ENCODE measurements at places on chromosomes 7 and 10.

GRCh38 chr10:62990126-62990525, 143.0 kb upstream of the NRBF2 start:
- DNase-seq = no peak

- DNase-seq = no peak
These were observed 57.2 kb upstream of the TMEM196 start for GRCh38 chr7:19830604-19831003.

DNA sequence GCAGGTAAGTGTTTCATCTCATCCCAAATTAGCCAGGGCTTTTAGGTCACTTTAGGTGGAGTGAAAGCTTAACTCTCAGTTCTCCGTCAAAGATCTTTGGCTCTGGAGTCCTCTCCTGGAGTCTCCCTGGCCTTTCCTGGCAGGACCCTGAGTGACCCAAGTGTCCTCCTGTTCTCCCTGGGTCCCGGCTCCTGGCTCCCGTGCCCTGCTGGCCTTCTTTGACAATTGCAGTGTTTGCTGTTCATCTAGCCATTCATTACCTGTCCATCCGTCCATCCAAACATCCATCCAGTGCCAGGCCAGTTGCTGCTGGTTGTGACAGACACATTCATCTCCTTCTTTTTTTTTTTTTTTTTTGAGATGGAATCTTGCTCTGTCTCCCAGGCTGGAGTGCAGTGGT, 6.2 kb upstream of the TPST1 start:
- no peak for DNase-seq

- no peak for DNase-seq
These were observed 56.2 kb downstream of the EEPD1 start for GRCh38 chr7:36208997-36209813.

- DNase-seq = no peak
These were observed 48.7 kb upstream of the CNTNAP2 start for GRCh38 chr7:146067880-146068279.

GRCh38 chr7:28137463-28137862, 43.1 kb downstream of the JAZF1 start:
- no peak for DNase-seq

DNA sequence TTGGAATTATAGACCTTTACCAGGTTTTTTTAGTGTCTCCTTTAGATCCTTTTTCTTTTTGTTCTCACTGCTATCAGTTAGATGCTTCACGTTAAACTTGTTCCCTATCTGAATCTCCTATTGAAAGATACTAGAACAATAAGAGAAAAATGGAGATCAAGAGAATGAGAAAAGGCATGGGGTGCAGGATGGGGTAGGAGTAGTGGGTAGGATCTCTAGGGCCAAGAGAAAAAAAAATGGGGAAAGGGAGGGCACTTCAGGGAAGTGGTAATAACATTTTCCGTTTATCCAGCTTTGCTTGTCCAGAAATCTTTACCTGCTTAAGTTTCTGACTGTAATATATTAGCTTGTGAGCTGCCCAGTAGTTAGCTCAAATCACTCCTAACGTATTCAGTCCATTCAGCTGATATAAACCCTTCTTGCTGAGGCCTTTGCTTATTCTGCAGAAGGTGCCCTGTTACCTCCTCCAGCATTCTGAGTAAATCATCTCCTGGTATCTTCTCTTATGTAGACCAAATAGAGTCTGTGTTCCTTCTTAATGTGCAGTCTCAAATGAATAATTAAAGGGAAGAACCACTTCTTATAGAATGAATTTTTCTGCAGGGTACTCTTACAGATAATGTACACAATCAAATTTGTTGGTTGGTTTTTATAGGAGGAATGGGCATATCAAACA, 69.7 kb downstream of the ZNRF2 start:
- DNase-seq = no peak

DNA sequence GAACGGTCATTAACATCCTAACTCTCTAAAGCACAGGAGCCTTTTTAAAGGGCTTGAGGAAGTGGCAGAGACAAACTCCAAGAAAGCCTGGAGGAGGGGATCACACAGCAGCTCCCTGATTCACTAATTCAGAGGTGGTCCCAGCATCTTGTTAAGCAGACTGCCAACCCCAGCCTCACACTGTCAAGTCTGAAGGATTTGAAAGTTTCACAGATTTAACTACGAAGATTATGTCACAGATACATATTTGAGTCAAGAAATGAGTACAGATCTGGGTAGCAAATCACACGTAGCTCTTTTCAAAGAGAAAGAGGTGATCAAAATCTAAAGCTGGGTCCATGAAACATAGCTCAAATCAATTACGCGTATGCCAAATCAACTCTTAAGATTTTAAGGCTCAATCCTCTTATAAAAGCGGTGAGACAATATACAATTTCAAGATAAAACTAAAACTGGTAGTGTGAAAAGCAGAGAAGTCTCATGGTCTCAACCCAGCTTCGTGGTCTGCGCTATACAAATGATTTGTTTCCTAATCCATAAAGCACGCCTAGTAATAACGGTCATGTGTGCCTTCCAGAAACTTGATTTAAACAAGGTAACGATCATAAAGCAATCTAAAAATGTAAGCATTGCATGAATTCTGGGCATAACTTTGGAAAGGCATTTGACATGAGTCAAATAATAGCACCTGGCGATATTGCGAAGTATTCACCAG, 229.9 kb upstream of the MKLN1 start:
- no peak for DNase-seq

DNA sequence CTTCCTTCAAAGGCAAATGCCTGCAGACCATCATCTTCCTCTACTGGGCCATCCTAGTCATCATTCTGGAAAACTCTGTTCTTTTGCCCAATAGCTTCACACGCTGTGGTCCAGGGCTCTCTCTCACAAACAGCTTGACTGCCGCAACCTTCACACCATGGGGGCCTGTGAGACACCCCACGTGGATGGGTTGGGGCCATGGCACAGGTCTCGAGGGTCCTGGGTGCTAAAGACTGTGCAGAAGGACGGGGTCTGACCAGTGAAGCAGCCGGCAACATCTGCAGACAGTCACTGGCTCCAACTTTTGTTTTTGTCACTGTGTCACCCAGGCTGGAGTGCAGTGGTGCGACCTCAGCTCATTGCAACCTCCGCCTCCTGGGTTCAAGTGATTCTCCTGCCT, 28.1 kb downstream of the BRI3 start:
- no peak for DNase-seq

DNA sequence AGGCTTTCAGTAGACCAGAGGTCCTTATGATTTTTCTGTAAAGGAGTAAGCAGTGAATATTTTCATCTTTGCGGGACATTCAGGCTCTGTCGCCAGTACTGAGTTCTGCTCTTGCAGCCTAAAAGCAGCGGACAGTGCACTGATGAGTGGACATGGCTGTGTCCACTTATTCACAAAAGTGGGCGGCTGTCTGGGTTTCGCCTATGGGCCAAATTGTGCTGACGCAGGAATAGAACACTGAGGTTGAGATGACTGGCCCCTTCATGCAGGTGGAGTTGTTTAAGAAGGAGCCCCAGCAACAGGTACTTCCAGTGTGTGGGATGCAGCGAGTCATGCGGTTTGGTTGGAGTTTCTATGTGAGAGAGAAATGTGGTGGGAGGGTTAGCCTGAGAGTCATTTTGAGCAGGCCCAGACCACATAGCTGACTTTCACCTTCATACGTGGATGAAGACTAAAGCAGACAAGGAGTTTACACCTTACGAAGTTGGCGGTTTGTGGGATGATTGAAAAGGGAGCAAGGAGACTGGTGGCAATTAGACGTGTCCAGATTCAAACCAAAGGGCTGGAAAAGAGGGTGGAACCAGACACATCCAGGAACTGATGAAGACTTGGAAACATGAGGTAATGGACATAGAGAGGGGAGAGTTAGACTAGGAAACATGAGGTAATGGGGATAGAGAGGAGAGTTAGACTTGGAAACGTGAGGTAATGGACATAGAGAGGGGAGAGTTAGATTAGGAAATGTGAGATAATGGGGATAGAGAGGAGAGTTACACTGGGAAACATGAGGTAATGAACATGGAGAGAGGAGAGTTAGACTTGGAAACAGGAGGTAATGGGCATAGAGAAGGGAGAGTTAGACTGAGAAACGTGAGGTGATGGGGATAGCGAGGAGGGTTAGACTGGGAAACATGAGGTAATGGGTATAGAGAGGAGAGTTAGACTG, 38.2 kb downstream of the WDR37 start:
- peak; percentile 82 for DNase-seq

GRCh38 chr7:149218469-149219420, 20.7 kb upstream of the ZNF212 start:
- DNase-seq = no peak

DNA sequence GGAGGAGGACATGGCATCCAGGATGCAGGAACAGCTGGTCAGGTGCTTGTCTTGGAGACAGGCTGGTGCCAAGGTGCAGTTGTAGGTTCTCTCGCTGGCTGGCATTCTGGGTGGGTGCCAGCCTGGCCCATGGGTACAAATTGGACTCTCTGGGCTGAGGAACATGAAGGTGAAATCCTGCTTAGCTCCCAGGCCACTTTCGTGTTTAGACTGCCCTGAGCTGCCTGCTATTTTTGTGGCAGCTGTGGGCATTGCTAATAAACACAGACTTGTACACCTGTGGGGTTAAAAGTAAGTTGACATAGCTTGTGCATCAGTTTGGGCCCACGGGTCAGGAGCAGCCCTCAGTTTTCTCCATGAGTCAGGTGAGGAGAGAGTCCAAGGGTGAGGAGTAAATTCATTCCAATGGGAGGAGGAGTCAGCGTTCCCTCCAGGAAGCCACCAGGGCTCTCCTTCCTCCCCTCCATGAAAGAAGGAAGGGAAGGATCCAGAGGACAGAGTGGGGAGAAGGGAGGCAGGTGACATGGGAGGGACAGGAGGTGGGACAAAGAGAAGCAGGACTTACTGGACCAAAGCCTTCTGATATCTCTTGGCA, 380.0 kb downstream of the GLRX3 start:
- DNase-seq = no peak

DNA sequence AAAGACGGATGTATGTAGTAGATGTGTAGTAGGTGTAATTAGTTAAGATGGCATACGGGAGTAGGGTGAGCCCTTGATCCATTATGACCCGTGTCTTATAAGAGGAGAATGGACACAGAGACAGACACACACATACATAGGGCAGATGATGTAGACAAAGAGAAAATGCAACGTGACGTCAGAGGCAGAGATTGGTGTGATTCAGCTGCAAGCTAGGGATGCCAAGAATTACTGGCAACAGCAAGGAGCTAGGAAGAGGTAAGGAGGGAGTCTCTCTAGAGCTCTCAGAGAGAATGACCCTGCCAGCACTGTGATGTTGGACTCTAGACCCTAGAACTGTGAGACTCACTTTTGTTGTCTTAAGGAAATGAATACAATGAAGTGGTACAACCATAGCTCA, 247.0 kb upstream of the HABP2 start:
- no peak for DNase-seq

GRCh38 chr10:121285406-121286196, 312.6 kb downstream of the FGFR2 start:
- no peak for DNase-seq

DNA sequence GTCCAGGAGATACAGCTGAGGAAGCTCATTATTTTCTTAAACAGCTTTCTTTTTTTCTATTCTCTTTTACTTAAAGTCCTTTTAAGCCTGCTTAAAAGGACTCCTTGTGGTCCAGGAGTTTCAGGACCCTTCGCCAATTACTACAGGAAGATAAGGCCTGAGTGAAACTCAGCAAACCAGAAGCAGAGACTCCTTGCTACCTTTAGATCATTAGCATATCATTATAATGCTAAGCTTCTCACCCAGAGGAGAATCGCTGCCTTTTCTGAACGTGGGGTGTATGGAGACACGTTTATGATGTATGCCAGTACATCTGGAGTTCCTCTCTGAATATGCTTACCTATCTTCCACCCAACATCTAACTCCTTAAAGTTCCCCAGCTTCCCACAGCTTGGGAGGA, 47.5 kb downstream of the ANKMY2 start:
- DNase-seq = no peak

DNA sequence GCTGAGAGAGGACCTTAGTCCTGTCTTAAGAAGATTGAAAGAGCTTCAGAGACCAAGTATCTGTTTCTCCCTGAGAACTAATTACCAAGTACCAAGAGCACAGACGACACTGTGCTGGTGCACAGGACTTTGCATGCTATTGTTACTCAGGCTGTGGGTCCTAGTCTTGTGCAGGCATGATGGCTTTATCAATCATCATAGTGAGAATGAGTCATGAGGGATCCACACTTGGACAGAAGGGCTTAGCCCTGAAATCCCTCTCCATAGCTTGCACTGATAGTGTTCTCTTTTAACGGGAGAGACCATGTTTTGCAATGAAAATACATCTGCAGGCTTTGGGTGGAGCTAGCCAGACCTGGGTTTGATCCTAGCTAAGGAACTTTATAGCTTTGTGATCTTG, 93.3 kb downstream of the SORCS3 start:
- no peak for DNase-seq

GRCh38 chr7:22663721-22664120, 63.3 kb upstream of the IL6 start:
- DNase-seq = no peak

- DNase-seq = no peak
These were observed 108.2 kb downstream of the PIP4K2A start for GRCh38 chr10:22606164-22606614.

DNA sequence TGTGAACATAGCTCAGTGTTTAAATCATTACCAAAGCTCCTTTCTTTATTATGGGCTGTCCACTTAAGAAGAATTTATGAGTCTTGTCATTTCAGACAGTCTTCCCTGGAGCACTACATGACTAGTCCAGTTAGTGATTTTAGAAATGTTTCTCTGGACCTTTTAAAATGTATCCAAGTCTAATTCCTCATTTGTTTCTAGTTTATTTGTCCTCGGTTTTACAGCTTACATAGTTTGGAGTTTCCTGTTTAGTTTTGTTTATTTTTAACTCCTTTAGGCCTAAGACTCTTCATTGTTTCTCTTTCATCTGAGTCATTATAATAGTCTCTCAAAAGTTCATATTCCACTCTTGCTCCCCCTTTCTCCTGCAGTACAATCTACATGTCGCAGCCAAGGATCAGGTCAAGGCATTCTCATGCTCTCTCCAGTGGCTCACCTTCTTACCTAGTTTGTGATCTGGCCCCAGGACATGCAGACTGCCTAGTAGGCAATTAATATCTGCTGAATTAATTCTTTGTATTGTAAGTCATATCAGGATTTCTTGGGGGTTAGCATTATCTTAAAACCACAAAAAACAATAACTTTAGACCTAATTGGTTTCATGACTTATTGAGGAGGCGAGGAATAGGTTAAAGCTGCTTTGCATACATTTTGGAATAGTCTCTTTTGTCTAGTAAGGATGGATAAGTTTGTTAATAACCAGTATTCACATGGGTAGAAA, 93.8 kb downstream of the MAPK8 start:
- DNase-seq = no peak

DNA sequence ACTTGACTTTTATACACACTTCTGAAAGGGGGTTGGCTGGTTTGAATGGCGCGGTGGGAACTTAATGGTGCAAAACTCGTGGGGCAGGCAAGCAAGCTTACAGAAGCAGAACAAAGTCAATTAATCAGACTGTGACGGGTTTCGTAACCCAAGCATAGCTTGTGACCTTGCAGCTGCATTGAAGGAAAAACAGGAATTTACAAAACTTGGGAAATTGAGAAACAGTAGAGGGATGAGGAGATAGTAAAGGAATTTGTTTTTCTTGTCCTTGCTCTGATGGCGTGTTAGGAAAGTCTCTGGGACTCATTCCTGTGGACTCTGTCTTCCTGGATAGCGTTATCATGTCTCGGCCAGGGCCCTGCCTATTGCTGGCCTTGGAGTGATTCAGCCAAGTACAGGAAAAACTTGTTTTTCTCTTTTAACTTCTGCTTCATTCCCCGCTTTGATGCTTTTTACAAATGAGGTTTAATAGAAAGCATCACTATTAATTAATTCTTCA, 220.0 kb upstream of the KCND2 start:
- DNase-seq = no peak

- no peak for DNase-seq
These were observed 51.6 kb downstream of the NUDCD3 start for GRCh38 chr7:44438816-44439215.

- no peak for DNase-seq
These were observed 68.5 kb downstream of the CTBP2 start for GRCh38 chr10:125091891-125092290.
